RCC 7860 (cell line): ENCODE measurements at places on chromosomes 12 and 14.

DNA sequence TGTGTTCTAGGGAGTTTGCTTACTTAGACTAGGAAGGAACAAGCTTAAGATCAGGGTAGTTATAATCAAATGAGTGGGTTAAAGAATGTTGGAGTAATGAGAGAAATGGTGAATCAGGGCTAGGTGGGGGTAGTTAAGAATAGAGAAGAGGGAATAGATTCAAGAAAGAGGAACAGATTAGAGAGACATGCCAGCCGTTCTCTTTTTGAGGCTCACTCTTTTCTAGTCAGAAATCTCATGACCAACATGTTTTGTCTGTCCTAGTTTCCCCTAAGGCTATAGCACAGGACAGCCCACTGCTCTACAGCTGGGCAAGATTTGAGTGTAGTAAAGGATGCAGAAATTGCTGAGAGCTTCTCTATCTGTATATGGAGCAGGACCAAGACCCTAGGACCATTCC, 258.4 kb downstream of the AKAP6 start:
- no peak for DNase-seq

- no peak for DNase-seq
Measured at GRCh38 chr12:130634866-130635265, 81.2 kb downstream of the RIMBP2 start.

DNA sequence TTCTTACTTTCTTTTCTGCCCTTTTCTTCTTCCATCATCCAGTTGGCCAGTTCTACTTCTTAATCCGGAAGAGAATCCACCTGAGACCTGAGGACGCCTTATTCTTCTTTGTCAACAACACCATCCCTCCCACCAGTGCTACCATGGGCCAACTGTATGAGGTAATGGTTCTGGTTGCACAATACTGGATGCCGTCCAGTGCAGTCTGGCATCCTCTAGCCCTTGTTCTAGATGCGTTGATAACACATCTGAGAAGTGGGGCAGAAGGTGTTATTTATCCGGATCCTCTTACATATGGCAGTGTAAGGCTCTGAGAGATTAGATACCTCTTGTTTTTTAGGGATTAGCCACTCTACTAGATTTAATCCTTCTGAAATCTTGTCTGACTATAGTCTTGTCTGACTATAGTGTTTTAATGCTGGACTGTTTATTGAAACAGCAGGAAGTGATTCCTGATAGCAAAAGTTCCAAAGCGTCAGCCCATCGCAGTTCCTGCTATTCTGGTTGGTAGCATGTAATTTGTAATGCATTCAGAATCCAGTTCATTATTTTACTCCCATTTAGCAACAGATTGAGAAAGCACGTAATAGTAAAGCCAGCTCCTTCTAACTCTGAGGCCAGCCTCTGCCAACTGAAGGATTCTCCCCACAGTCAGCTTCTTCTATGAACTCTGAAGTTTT, 7.9 kb downstream of the GABARAPL1 start:
- no peak for DNase-seq

GRCh38 chr14:78968265-78968664, 798.1 kb downstream of the NRXN3 start:
- DNase-seq, result no peak

GRCh38 chr12:120751389-120751788, 25.8 kb downstream of the ACADS start:
- no peak for DNase-seq

DNA sequence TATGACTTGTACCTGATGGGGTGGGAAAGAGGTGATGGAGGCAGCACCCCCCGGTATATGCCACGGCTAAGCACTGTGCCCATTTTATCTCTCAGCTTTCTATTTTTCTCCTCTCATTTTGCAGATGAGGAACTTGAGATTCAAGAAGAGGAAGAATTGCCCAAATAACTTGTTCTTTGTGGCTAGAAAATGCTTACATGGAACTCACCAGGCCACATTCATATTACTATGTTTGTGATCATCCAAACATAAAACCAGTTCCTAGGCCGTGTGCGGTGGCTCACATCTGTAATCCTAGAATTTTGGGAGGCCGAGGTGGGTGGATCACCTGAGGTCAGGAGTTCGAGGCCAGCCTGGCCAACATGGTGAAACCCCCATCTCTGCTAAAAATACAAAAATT, 14.5 kb upstream of the PSMD9 start:
- no peak for DNase-seq

GRCh38 chr12:69338120-69338859, 9.9 kb upstream of the LYZ start:
- DNase-seq, result no peak

GRCh38 chr14:78873581-78873980, 703.4 kb downstream of the NRXN3 start:
- DNase-seq, result no peak

GRCh38 chr12:109580684-109581333, 7.2 kb downstream of the MVK start:
- no peak for DNase-seq

DNA sequence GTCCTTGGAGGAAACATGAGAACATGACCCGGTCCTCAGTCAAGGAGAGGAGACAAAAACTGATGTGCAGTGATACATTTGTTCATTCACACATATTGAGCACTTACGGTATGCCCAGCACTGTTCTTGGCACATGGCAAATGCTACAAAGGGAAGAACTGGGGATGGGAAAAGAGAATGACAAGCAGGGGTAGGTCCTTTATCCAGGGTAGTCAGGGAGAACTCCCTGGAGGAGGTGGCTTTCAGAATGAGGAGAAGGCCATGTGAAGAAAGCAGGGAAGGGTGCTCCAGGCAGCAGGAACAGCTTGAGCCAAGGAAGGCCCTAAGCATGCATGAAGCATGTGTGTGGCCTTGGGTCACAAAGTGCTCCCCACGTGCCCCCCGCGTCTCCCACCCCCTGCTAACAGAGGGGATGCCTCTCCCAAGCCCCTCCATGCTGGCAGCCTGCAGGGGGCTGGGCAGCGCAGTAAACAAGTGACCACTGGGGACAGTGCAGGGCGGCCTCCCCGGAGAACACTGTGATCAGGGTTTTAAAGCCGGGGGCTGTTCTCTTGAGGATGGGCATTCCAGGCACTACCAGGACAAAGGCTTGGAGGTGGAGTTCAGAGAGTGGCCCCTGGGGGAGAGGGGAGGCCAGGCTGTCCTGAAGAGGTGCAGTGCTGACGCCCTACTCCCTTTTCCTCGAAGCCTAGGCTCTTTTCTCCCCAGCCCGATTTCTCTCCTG, 71.0 kb downstream of the PHETA1 start:
- no peak for DNase-seq

DNA sequence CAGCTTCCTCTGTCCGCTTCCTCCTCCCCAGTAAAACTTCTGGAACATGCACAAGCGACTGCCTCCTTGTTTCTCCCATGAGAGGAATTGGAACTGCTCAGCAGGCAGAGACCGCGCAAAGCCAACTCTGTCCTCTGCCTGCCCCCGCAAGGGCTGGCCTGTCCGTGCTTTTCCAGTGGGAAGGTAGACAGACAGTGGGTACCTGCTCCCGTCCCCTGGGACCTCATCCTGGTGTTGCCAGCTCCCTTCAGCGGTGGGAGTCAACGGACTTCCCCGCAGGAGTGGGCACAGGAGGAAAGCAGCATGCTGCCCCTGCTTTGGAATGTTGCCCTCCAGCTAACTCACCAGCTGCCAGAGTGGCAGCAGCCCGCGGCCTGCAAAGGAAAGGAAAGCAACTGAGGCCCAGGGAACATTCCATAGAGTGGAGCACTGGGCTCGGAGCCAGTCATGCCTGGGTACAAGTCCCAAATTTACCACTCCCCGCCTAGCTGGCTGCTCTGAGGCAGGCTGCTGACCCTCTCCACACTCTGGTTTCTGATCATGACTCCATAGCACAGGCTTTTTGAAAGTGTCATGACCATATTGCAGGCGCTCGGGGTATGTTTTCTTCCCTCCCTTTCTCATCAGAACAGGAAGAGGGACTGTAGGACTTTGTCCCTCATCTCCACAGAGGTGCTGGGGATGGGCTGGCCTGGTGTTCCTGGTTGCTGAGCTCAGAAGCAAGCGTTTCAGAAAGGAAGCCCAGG, 89.2 kb upstream of the CLMN start:
- no peak for DNase-seq
